ENCODE measurements at places on chromosomes 3 and 15.

- no peak for DNase-seq
Measured at GRCh38 chr3:13634151-13634550, 85.2 kb downstream of the FBLN2 start.

GRCh38 chr15:69070396-69070795 is 55.9 kb downstream of the NOX5 start:
- DNase-seq, result no peak

- DNase-seq, result no peak
Measured at GRCh38 chr15:21271566-21271965, 168.7 kb downstream of the POTEB3 start.

GRCh38 chr3:149713730-149714654 is 38.3 kb downstream of the COMMD2 start:
- no peak for DNase-seq

DNA sequence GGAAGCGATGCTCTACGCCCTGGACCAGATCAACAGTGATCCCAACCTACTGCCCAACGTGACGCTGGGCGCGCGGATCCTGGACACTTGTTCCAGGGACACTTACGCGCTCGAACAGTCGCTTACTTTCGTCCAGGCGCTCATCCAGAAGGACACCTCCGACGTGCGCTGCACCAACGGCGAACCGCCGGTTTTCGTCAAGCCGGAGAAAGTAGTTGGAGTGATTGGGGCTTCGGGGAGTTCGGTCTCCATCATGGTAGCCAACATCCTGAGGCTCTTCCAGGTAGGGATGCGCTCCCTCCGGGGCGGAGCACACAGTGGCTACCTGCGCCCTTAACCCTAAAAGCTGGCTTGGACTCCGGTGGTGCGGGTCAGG is 698 bp downstream of the GRM7 start:
- no peak for DNase-seq

Measured in activated T-helper 1 cell treated with anti-CD3 and anti-CD28 coated beads, Interleukin-12 subunit alpha, Interleukin-12 subunit beta, Interleukin-2, Interleukin-4 antibody, amounts not matched to agents 30 ng/mL and 10 ng/mL and 1 ng/mL, durations not matched to agents 14 hours and 24 hours and 36 hours (primary cell).